ENCODE measurements at places on chromosomes 3 and 15. TPM values are rescaled to one million over a fixed set of nuclear protein-coding genes. Genes with fewer than 3 reads are reported as not detected.
A peak's percentile ranks its signal among the peaks of the same experiment; 100 is the strongest.

The DCLK3 gene
- not detected for total RNA-seq

DNA sequence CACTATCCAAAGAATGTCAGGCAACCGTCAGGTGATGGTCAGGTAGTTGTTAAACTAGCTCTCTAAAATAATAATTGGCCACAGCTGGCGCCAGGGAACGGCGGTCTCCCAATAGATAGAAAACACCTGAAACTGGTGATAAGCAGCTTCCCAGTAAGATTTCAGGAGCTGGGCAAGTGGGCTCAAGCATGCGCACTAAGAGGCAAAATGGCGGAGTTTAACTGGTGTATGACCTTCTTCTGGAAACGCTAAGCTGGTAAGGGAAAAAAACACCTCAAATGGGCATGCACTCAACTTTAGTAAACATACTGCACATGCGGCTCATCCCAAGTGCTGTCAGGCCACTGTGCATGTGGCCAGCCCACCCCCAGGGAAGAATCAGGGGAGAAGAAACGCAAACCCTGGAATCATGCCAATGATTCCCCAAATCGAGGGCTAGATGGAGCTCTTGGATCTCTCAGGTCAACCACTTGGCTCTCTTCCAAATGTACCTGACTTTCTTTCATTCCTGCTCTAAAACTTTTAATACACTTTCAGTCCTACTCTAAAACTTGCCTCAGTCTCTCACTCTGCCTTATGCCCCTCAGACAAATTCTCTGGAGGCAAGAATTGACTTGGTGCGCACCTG lies 195.0 kb downstream of the ZNF621 start:
- peak; percentile 80 for DNase-seq

- DNase-seq = no peak
Measured at GRCh38 chr15:80419546-80419945, 15.4 kb downstream of the ARNT2 start.

GRCh38 chr3:100103558-100104441 lies 10.5 kb downstream of the FILIP1L start:
- DNase-seq = no peak

DNA sequence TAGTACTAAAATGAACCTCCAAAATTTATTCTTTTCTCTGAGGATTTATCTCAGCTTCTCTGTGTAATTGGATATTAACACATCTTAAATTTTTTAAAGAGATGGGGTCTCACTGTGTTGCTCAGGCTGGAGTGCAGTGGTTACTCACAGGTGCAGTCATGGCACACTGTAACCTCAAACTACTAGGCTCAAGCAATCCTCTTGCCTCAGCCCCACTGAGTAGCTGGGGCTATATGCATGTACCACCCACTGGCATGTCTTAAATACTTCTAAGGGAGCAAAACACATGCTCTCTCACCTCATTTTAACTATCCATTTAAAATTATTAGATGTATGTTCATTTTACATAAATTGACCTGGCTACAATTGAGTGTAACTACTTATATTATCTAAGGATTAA lies 11.3 kb upstream of the TMEM87A start:
- no peak for DNase-seq

The CNTN4 gene
- total RNA-seq = 13.4 TPM

- no peak for DNase-seq
Measured at GRCh38 chr3:62679988-62680387, 195.2 kb downstream of the CADPS start.

DNA sequence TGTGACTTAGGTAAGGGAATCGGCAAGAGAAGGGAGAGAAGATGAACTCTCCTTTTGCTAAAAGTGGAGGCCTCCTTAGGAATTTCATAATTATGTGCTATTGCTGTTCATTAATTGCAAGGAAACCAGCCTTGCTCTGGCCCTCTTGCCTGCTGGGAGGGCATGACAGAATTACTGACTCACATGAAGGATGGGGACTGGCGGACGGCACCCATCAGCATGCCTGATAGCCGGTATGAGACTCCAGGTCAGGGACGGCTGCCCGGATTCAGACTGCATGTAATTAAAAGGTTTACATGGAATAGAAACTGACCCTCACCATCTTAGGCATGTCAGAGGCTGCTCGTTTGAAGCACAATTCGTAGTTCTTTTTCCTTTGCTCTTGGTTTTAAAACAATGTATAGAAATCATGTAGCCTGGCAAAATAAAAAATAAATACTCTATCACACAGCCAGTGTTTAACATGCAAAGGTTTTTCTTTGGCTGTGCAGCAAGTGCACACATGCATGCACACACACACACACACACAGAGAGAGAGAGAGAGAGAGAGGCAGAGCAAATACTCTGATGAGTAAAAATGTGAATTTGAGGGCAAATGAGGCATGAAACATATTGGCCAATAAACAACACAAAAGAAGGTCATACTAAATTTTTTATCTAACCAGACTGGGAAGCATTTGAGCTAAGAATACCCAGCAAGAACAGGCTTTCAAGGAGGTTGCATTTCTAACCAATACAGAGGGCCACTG lies 82.7 kb downstream of the FOXB1 start:
- DNase-seq = no peak

- no peak for DNase-seq
Measured at GRCh38 chr3:136984837-136985236, 27.1 kb downstream of the IL20RB start.

The KCNMB2 gene
- total RNA-seq = 4.4 TPM

The MKRN2OS gene
- total RNA-seq = 1.7 TPM

DNA sequence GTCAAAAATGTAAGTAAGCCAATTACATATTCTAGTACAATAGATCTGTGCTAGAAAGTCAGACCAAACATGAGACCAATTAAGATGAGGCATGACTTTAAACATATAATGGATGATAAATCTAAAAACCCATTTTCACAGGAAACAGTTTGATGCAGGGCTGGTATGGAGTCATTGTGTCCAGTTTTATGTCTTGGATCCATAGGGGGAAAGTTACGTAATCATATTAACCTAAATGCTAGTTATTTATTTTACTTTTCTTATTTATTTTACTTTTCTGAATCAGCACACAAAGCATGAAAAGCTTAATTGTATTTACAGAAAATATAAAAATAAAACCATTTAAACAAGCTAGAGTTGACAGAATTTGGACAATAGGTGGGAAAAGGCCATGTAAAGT lies 26.3 kb upstream of the TMCC1 start:
- DNase-seq = no peak

GRCh38 chr3:39361252-39361927 lies 21.8 kb upstream of the SLC25A38 start:
- no peak for DNase-seq

DNA sequence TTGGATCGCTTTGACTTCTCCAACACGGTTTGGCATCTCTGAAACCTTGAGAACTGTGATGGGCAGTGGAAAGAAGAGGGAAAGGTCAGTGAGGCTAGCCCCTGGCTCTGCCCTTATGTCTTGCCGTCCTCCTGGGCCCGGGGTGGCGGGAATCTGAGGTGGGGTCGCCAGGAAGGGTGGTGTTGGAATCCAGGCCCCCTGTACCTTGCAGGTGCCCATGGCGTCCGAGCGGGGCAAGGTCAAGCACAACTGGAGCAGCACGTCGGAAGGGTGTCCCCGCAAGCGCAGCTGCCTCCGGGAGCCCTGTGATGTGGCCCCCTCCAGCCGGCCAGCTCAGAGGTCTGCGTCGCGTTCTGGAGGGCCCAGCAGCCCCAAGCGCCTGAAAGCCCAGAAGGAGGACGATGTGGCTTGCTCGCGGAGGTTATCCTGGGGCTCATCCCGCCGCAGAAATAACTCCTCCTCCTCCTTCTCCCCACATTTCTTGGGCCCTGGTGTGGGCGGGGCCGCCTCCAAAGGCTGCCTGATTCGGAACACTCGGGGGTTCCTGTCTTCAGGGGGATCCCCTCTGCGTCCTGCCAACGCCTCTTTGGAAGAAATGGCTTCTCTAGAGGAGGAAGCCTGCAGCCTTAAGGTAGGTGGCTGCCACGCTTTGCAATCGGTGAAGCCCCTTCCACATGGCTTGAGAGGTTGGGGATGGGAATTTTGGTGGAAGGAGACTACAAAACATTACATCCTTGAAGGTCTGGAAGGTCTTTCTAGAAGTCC lies 907 bp downstream of the TATDN2 start:
- DNase-seq = peak; percentile 15

- no peak for DNase-seq
Measured at GRCh38 chr3:103052236-103052830, 617.5 kb downstream of the ZPLD1 start.

DNA sequence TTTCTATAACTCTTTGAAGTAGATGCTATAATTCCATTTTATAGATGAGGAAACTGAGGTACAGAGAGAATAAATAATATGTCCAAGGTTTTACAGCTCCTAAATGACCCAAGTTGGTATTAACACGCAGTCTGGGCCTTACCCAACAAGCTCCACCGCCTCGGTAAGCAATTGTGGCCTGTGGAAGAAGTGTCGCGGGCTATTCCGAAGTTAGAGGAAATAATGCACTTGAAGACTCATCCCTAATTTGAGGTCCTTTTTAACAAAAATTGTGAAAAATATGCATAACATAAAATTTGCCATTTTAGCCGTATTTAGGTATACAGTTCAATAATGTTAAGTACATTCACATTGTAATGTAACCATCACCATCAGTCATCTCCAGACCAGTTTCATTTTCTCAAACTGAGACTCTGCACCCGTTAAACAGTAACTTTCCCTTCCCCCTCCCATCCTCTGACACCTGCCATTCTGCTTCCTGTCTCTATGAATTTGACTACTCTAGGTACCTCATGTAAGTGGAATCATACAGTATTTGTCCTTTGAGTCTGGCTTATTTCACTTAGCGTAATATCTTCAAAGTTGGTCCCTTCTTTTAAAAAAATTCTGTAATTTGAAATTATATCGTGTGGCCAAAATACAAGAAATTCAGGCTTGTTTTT lies 18.2 kb downstream of the IDH3A start:
- DNase-seq = no peak

GRCh38 chr3:126553284-126554084 lies 5.2 kb downstream of the C3orf22 start:
- no peak for DNase-seq

The SLC12A1 gene
- total RNA-seq = 201 TPM

DNA sequence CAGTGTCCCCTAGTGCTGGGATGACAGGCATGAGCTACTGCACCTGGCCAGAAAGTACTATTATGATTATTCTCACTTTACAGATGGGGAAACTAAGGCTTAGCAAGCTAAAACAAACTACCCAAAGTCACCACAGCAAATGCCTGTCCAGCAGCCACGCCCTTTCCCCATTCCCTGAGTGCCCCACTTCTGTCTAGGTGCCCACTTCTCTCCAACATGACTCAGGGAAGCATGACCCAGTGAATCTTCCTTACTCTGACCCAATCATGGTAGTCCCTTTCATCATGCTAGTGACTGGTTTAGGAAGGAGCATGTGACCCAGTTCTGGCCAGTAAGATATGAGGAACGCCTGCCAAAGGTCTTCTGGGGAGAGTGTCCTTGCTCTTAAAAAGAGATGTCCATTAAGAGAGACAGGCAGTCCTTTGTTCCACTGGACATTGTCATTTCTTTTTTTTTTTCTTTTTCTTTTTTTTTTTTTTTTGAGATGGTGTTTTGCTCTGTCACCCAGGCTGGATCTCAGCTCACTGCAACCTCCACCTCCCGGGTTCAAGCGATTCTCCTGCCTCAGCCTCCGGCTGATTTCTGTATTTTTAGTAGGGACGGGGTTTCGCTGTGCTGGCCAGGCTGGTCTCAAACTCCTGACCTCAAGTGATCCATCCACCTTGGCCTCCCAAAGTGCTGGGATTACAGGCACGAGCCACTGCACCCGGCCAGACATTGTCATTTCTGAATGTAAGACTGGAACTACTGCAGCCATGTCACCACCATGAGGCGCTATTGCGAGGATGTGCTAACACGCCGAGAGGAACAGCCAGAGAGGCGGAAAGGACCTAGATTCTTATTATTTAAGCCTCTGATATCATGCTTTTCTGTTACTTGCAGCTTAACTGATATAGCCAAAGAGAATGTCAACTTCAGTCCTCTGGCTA lies 19.8 kb downstream of the MEGF11 start:
- DNase-seq = no peak

DNA sequence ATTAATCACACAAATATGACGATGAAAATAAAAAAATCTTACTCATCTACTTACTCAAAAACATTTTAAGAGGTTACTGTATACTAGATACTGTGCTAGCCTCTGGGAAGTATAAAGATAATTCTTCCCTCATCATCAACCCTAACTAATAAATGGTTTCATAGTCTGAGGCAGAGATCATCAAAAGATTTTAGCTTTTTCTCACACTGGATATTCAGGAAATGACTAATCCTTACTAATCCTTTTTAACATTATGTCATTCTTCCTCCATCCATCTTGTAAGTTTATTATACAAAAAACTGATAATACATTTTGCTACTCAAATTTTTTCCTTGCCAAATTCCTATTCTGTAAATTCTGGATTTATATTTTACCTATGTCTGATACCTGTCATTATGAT lies 29.7 kb downstream of the ACAD11 start:
- DNase-seq = no peak

All from kidney (tissue), 22 donors.